NCI-H2171 (cell line): ENCODE measurements at places on chromosomes 2 and 18.

DNA sequence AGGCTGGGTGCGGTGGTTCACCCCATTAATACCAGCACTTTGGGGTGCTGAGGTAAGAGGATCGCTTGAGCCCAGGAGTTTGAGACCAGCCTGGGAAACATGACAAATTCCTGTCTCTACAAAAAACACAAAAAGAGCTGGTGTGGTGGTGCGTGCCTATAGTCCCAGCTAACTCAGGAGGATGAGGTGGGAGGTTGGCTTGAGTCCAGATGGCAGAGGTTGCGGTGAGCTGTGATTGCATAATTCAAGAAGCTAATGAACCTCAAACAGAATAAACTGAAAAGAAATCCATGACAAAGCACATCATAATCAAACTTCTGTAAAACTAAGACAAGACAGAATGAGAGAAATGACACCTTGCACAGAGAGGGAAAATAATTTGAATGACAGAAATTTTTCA, 54.8 kb downstream of the SEMA4F start:
- DNase-seq, result no peak

DNA sequence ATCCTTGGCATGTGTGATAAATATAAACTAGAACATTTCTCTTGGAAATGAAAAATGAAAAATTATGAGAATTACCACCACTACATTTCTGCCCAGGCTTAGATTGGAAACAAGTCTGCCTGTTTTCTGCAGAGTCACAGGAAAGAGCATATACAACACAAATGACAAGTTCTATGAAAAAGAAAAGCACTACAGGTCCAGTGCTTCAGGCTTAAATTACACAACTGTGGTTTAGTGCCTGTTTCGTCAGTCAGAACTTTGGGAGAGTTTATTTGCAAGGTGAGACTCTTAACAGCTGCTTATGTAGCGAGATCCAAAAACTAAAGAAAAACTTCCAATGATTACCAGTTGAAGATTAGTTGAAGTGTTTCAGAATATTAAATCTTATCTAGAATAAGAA, 68.9 kb downstream of the RTN4 start:
- no peak for DNase-seq

DNA sequence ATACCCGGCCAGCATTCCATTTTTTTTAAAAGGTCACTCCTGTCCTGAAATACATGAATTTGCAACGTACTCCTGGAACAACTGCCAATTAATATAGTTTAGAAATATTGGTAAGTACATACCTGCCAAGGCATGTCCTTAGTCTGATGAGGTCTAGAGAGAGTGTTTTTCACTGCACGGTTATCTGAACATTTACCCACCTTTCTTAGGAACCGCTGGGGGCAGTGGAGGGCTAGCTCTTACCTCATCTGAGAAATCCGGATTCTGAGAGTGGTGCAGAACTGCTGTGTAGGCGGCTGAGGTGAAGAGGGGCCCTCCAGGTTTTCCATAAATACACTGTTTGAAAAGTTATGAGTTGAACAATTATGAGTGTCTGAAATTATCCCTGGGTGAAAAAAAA, 133.1 kb upstream of the CCDC195 start:
- DNase-seq, result no peak

DNA sequence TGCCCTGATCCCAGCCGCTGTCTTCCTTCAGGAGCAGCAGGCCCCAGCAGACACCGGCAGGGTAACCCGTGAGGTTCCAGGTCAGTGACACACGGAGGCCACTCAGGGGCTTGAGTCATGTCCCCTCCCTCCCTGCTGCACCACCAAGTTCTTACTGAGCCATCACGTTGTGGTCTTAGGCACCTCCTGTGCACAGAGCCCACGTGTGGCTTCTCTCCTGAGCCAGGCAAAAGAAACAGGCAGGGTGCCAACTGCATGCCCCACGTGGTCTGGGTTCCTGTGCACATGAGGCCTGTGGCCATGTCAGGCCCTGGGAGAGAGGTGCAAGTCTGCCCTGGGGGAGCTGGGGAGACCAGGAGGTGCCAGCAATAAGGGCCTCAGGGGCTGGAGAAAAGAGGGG, 264.8 kb downstream of the KLHL29 start:
- DNase-seq, result no peak

GRCh38 chr2:96698221-96698861, 41.5 kb downstream of the LMAN2L start:
- no peak for DNase-seq

DNA sequence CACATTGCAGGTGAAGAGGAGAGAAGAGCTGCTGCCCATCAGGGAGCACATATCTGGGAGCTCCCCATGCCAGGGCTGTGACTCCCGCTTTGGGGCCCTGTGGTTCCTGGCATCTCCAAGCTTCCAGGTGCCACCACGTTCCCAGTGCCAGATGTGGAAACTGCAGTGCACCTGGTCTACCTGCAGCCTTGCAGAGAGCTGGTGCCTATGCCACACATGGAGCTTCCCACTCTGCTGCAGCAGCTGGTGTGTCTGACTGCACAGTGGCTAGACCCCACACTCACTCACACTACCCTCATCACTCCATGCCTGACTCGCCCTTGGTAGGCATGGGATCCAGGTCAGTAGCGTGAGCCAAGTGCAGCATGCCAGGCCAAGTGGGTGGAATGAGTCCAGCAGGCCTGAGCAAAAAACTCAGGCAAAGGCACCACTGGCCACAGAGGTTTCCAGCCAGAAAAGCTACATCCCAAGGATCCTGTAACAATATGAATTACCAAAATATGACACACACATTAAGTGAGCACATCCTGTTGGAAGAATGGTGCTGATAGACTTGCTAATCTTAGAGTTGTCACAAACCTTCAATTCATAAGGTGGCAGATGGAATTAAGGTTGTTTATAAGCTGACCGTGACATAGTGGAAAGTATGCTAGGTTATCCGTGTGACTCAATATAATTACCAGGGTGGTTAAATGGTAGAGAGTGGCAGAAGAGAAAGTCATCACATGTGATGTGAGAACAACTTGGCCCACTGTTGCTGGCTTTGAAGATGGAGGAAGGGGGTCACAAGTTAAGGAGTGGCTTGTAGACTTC, 150.9 kb downstream of the EHBP1 start:
- no peak for DNase-seq

DNA sequence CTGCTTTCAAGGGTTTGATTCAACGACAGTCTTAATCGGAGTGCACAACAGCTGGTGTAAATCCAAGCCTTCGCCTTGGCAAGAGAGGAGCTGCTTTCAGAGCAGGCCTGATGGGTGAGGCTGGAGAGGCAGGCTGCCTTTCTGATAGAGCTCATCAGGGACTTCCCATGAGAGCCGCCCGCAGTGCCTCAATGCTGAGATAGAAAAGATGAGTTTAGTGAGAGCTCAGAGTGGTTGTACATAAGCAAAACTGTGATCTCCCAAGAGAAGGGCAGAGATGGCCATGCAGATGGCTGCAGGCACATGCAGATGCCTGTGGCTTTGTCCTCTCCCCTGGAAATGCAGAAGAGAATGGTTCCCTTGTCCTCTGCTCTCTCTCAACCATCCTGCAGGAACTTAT, 122.1 kb downstream of the ARL4C start:
- DNase-seq, result peak; percentile 10

- no peak for DNase-seq
These were observed 31.7 kb downstream of the ACMSD start for GRCh38 chr2:134869946-134870736.

GRCh38 chr2:238389988-238390589, 36.6 kb upstream of the ASB1 start:
- no peak for DNase-seq

GRCh38 chr2:228180181-228181097, 1.0 kb downstream of the SPHKAP start:
- peak; percentile 17 for DNase-seq

- no peak for DNase-seq
These were observed 143.7 kb downstream of the EIPR1 start for GRCh38 chr2:3233877-3234276.

GRCh38 chr2:66515743-66516142, 80.8 kb downstream of the MEIS1 start:
- DNase-seq, result no peak

- no peak for DNase-seq
These were observed 45.8 kb upstream of the HS6ST1 start for GRCh38 chr2:128364441-128364911.

DNA sequence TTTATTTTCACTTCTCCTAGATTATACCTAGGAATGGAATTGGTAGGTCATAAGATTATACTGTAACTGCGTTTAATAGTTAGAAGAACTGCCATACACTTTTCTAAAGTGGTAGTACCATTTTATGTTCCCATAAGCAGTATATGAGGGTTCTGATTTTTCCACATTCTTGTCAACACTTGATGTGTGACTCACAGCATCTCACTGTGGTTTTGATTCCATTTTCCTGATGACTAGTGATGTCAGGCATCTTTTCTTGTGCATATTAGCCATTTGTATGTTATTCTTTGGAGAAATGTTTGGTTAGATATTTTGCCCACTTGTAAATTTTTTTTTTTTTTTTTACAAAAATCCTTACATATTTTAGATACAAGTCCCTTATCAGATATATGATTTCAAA, 2.3 kb downstream of the DCAF17 start:
- no peak for DNase-seq

DNA sequence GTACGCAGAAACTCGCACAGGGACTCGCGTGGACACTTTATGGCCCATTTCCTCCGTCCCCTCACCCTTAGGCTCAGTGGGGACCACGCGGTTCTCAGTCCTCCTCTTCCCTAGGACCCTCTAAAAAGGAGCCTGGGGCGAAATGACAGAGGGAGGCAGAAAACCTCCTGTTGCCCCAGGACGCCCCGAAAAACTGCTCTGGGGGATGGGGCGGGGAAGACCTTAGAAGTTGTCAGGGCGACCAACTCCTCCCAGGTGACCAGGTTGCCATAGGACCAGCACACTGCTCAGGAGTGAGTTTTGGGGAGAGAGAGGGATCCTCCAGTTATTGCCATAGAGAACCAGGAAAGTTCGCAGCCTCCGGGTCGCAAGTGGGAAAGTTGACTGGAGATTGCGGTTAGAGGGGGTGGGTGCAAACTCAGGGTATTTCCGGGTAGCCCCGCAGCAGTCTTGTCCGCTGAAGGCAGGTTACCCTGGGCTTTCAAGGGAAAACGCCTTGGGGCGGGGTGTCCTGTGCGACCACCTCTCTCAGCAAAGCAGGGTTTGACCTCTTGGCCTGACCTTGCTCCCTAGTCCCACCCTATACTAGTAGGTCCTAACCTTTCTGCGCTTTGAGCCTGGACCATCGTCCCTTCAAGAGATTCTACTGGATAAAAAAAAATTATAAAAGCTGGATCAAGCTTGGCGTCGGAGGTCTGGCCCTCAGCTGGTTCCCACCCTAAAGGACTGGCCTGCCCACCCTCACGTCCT, 7.8 kb upstream of the PAX3 start:
- no peak for DNase-seq

GRCh38 chr2:239272626-239273025, 128.2 kb downstream of the HDAC4 start:
- no peak for DNase-seq

DNA sequence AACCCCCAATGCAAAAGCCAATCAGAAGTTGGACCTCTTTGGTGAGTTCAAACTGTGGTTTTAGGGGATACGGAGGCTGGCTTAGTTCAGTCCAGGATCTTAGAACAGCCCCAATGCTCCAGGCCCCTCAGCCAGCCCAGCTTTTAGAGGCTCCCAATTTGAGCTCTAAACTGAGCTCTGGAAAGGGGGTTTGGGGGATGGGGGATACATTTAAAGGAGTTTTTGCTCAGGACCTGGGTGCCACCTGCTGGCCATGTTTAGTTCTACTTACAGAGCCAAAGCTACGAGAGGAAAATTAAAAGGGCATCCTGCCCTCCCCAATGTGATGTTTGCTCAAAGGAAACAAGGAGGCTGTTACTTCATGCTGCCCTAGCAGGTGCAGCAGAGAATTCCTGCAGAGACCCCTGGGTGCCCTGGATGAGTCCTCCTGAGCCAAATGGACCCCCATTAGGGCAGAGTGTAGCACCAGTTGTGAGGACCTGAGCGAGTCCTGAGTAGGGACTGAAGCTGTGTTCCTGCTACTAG, 15.9 kb upstream of the TMEM214 start:
- DNase-seq, result peak; percentile 55

DNA sequence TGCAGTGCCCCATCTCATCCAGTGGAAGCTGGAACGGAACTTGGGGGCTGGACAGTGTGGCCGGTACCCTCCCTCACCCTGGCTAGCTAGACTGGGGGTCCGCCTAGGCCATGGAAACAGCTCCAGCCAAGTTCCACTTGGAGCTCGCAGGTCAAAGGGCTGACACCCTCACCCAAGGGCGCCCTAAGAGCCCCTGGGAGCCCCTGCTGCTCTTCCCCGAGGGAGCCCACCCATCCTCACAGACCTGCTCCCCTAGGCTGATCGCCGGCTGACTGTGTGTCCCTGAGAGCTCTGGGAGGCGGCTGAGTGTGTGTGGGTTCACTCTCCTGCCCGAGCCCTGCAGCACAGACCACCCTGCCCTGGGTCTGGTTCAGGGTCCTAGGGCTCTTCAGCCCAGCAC, 118.2 kb upstream of the OTOS start:
- no peak for DNase-seq

DNA sequence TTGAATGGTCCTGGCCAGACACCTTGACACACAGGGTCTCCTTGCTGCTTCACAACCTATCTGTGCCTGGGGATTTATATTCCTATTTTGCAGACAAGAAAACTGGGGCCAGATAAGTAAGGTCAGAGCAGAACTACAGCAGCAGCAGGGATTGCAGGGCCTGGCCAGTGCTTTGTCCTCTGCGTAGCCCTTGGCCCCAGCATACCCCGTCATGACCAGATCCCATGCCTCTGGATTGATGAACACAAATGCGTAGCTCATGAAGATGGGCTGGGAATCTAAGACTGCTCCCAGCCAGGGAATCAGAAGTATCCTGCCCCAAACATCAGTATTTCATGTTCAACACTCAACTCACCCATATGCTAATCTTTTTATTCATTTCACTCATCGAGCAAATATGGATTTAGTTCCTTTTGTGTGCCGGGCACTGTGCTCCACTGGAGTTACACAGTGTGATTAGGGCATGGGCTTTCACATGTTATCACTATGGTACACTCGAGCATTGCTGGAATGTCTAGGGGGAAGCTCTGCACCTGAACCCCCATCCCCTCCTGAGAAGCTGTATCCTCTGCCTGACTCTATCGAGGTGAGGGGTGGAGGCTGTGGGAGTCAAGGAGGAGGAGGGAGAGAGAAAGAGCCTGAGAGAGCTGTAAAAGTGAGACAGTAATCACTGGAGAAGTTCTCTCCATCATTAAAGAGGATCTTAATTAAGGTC, 143.3 kb downstream of the CYP26B1 start:
- no peak for DNase-seq

GRCh38 chr2:33077844-33078243, 131.1 kb downstream of the LTBP1 start:
- no peak for DNase-seq

- no peak for DNase-seq
These were observed 995 bp upstream of the RTN4 start for GRCh38 chr2:55051026-55051866.

GRCh38 chr2:103805746-103806145, 1043.9 kb downstream of the TMEM182 start:
- DNase-seq, result no peak

GRCh38 chr2:84247532-84247931, 211.5 kb downstream of the SUCLG1 start:
- no peak for DNase-seq

GRCh38 chr2:223602972-223603371, 811 bp upstream of the SCG2 start:
- no peak for DNase-seq

- no peak for DNase-seq
These were observed 31.5 kb downstream of the USP34 start for GRCh38 chr2:61439241-61440002.

- DNase-seq, result no peak
These were observed 7.2 kb upstream of the CD226 start for GRCh38 chr18:69954719-69955480.
